ENCODE measurements at places on chromosomes 16 and 17.
A peak's percentile ranks its signal among the peaks of the same experiment; 100 is the strongest.

DNA sequence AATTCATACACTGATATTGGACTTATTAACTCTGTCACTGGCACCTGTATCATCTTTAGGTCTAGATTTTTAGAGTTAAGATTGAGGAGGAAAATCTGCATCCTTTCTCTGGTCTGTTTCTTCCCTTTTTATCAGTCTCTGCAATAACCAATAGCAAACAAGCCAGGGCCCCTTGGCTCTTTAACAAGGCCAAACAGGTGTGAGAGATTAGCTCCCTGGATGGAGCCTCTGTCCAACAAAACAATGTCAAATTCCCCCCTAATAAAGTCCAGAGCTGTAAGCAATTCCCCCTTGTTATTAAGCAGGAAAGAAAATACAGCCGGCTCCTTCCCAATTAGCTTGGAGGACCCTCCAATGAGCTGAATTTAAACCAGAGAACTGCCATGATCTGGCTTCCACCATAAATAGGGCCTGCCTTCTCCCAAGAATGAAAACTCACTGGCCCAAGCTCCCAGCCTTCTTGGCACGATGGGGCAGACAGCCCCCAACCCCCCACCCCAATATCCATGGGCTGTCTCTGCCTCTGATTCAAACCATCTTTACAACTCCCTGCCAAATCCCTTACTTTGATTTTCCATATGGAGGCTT, 56.1 kb upstream of the SOX9 start:
- no peaks in the 10 kb centered on the region for H3K36me3 ChIP-seq
- no peaks in the 10 kb centered on the region for H3K4me1 ChIP-seq
- no peaks in the 10 kb centered on the region for H3K27me3 ChIP-seq
- H3K27ac ChIP-seq, result no peak overlapping the region

- H3K27ac ChIP-seq, result peak overlapping the region; percentile 91
- H3K4me3 ChIP-seq, result peak overlapping the region; percentile 79
- DNase-seq, result no peak
- H3K36me3 ChIP-seq, result no peaks in the 10 kb centered on the region
- H3K4me1 ChIP-seq, result peaks cover 14% of the 10 kb centered on the region
- H3K27me3 ChIP-seq, result no peaks in the 10 kb centered on the region
Measured at GRCh38 chr17:2510559-2510958, 1.1 kb downstream of the METTL16 start.

DNA sequence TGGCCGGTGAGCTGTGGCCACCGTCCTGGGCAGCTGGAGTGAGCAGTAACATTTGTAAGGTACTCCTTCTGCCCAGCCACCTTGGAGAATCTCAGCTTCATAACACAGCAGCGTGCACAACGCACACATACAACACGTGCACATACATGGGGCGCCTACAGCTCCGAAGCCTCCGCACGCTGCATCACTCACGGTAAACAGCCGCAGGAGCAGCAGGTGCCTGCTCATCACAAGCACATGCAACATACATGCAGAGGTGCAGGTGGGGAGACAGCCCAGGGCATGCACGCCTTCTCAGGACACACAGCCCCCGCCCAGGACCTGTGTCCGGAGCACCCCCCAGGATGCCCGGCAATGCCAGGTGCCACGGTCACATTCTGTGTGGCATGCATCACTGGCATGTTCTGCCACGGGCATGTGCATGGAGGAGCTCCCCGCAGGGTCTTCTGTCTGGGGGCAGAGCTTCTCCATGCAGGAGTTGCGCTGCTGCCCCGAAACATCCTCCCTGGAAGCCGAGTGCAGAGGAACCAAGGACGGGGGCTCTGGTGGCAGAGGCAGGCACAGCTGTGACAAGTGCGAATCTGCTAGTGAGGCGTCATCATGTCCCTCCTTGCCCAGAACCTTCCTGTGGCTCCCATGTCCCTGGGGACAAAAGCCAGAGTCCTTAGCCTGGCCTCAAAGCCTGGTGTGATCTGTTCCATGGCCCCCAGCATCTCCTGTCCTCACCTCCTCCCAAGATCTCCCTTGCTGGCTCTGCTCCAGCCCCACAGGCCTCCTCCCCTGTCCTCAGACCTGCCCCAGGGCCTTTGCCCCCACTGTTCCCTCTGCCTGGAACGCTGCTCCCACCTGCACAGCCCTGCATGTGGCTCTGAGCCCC, 184.0 kb upstream of the GSE1 start:
- no peak overlapping the region for H3K4me3 ChIP-seq
- H3K27ac ChIP-seq, result no peak overlapping the region
- DNase-seq, result no peak
- no peaks in the 10 kb centered on the region for H3K27me3 ChIP-seq
- H3K36me3 ChIP-seq, result no peaks in the 10 kb centered on the region
- no peaks in the 10 kb centered on the region for H3K4me1 ChIP-seq

DNA sequence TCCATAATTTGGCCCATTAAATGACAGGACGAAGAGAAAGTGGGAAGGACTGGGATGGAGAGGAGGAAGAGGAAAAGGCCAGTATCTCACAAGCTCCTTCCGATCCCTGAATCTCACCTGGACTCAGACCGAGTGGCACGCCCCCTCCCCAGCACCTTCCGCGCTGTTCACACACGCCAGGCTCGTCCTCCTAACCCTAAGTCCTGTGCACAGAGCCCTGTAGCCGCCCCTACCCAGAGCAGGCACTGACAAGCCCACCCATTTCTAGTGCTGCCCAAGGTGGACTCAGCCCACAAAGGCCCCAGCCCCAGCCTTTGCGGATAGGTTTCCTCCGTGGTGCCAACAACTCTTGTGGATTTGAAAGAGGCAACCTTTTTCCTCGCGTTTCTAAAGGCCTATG, 9.2 kb downstream of the HS3ST3B1 start:
- peak overlapping the region; percentile 52 for H3K4me3 ChIP-seq
- H3K4me1 ChIP-seq, result peaks cover 3% of the 10 kb centered on the region
- DNase-seq, result no peak
- peaks cover 2% of the 10 kb centered on the region for H3K27me3 ChIP-seq

DNA sequence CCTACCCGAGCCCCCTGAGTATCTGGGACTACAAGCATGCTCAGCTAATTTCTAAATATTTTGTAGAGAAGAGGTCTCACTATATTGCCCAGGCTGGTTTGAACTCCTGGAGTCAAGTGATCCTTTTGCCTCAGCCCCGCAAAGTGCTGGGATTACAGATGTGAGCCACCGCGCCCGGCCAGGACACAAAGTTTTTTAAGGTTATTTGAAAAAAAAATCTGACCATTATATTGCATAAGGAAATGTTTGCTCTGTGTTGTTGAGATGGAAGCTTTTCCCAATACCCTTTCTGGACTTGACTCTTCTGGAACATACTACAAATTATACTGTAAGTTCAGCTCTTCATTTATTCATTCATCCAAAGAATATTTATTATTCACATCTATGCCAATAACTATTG, 133.3 kb upstream of the TMEM97 start:
- H3K27me3 ChIP-seq, result no peaks in the 10 kb centered on the region
- no peaks in the 10 kb centered on the region for H3K4me1 ChIP-seq
- H3K4me3 ChIP-seq, result no peak overlapping the region

Data from ascending aorta (tissue), 2 donors.